Fibroblast of skin of right quadriceps (primary cell): ENCODE measurements at places on chromosomes 5 and 9.

GRCh38 chr9:36208521-36209253 lies 18.0 kb downstream of the CLTA start:
- no peak for DNase-seq

GRCh38 chr9:130138791-130139190 lies 33.4 kb upstream of the NCS1 start:
- peak; percentile 93 for DNase-seq

GRCh38 chr5:157109744-157110143 lies 900 bp upstream of the HAVCR2 start:
- DNase-seq, result no peak

GRCh38 chr9:128819716-128820664 lies 1.7 kb downstream of the ENDOG start:
- DNase-seq, result peak; percentile 55

DNA sequence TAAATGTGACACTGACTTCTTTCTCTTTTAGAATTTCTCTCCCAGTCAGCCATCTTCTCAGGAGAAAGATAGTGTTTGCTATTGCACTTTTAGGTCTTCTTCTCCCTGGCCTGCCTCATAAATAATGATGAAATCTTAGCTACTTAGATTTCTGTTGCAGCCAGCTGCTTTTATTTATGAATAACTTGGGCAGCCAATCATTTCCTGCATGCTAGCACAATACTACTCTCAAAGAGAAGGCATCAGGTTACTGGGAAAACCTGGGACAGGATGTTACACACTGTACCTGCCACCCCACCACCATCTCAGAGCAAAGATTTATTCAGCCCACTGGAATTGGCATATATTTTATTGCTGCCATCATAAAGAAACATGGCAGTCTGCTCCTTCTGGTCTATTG lies 266.6 kb downstream of the PRELID2 start:
- DNase-seq, result no peak

DNA sequence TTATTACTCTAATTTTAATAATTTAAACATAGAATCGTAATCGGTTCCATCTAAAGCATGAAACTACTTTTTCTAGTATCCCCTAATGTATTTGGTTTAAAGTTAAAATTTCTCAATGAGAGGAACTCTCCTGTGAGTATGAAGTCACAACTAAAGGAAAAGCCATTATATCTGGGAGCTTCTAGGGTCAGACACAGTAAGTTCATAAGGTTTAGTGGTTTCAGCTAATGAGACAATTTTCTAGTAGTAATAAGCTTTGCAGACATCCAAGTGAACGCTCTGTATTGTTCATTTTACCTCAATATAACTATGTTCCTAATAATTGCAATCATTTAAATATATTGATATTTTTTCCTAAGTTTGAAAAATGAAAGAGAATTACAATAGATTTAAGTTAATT lies 364.4 kb upstream of the CDH9 start:
- DNase-seq, result no peak

- DNase-seq, result no peak
These were observed 503 bp downstream of the SEMA4D start for GRCh38 chr9:89497257-89497963.

GRCh38 chr5:154059583-154059982 lies 20.8 kb downstream of the MFAP3 start:
- DNase-seq, result no peak

GRCh38 chr9:129174102-129174723 lies 3.8 kb downstream of the IER5L start:
- peak; percentile 93 for DNase-seq

GRCh38 chr5:68529581-68529980 lies 314.0 kb downstream of the PIK3R1 start:
- peak; percentile 87 for DNase-seq
